ENCODE measurements at places on chromosomes 12 and 14.

GRCh38 chr12:116547955-116548501 is 11.2 kb upstream of the MAP1LC3B2 start:
- DNase-seq, result peak; percentile 88

- no peak for DNase-seq
Measured at GRCh38 chr12:56154246-56154771, 1.9 kb downstream of the MYL6B start.

DNA sequence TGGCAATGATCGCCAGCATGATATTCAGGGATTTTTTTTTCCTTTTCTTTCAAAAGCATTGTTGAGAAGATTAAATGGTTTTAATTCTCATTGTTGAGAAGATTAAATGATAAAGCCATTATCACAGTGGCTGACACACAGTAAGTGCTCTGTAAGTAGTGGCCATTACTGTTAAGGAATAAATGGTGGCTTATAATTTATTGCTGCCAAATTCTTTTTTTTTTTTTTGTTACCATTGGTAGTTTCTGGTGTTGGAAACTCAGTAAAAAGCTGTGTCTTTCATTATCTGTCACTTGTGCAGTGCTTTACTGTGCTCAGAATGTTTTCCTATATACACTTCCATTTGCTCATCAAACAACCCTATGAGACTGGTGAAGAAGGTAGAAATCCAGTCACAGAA is 15.3 kb downstream of the YAF2 start:
- DNase-seq, result no peak

GRCh38 chr12:32486158-32486557 is 86.8 kb downstream of the FGD4 start:
- DNase-seq, result no peak

- DNase-seq, result peak; percentile 69
Measured at GRCh38 chr12:5586201-5586600, 154.3 kb downstream of the NTF3 start.

DNA sequence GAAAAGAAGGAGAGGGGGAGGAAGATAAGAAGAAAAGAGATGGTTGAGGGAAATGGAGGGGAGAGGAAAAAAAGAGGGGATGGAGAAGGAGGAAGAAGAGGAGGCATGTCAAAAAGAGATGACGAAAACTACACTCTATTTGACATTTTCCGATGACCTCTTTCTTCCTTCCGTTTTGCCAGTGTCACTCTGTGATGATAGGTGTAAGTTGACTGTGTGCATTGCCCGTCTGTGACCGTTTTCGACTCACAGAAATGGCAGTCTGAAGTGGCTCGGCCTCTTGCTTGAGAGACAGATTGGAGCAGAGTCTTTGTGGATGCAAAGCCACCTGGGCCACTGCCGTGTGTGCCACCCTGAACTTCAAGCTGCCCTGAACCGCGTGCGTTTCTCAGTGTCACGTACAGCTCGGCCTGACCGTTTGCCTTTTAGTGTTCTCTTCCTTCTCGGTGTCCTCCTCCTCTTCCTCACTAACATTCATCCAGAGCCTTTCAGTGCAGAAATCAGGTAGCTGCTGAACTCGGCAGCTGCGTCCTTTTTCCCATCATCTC is 32.7 kb downstream of the ELK3 start:
- no peak for DNase-seq

DNA sequence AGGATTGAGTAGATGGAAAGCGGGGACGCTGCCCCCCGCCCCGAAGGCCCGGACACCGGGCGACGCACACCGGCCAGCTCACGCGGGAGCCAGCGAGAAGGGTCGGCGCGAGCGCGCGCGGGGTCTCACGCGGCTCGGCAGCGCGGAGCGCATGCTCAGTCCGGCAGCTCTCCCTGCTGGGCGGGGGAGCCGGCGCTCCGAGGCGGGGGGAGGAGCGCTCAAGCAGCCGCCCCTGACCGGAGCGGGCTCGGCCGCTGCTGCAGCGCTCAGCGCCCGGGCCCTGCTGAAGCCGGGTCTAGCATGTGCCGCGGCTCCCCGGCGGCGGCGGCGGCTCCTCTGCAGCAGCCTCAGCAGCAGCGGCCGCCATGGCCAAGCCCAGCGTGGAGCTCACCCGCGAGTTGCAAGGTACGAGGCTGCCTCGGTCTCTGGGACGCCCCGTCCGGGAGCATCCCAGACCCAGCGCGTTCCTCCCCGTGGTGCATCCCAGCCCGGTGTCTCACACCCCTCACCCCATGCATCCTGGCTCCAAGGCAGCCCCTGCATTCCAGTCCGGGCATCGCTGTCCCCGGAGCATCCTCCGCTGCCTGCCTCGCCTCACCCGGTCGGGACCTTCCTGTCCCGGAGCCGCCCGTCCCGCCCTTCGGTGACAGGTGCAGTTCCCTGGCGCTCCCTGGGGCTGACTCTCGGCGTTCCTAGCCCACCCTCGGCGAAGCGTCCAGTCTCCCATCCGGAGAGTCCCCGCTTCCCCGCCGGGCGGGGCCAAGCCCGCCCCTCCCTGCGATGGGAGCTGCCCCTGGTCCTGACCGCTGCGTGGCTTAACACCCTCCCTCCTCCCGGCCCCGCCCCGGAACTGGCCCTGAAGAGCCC is at the start of gene CARMIL3:
TSS of gene CARMIL3 (plus strand) at position 221 of the 867 bp plus-strand sequence. CDS start at position 366, 145 bp downstream.
- peak; percentile 51 for DNase-seq

GRCh38 chr12:54221402-54221984 is 32.7 kb upstream of the SMUG1 start:
- no peak for DNase-seq

GRCh38 chr12:79997096-79997791 is 62.3 kb upstream of the PPP1R12A start:
- DNase-seq, result peak; percentile 32

DNA sequence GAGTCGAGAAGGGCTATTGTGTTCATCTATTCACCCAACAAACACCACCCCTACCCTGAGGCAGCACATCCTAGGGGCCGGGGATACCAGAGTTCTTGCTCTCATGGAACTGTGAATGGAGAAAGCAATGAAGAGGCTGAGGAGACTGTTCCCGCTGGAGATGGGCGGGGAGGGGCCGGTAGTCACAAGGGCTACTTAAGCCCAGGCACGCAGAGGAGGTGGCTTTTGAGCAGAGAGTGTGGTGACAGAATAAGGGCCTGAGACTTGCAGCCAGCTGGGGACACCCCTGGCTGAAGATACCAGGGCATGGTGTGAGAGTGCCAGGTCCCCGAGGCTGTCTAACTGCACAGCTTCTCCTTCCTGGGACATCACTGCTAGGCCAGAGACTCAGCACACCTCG is 114.1 kb upstream of the EVL start:
- no peak for DNase-seq

DNA sequence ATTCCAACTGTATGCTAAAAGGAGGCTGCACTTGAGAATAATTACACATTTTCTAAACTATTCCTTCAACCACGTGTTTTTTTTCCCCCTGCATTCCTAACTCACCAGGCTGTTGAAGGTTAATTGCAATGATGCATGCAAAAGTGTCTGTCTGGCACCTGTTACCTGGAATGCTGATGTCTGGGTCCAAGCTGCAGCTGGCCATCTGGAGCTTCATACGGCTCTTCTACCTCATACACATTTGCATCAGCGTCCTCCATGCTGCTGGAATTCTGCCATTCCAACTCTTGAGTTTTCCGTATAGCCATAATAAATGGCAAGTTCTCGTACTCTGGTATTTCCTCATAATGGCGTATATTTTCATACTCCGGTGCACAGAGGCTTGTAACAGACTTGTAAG is 8.6 kb downstream of the FGD6 start:
- DNase-seq, result no peak

DNA sequence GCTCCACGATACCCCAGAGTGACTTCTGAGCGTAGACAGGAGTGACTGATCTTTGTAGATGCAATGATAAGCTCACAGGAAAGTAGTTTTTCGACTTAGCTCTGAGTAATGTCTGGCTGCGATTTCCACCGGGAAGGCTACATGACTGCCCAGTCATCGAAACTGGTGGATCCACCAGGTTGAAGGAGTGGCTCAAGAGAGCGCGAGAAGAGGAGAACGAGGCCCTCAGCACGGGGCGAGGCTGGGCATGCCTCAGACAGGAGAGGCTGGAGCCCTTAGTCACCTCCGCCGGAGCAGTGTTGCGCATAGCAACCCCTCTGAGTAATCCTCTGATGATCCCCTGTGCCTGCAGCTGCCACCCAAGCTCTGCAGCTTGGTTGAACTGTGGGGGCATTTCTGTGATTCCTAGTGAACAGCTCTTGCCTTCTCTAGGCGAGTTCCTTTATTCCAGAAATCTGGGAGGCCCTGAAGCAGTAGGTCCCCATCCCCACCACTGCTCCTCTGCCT is 25.6 kb downstream of the ELK3 start:
- DNase-seq, result peak; percentile 94

DNA sequence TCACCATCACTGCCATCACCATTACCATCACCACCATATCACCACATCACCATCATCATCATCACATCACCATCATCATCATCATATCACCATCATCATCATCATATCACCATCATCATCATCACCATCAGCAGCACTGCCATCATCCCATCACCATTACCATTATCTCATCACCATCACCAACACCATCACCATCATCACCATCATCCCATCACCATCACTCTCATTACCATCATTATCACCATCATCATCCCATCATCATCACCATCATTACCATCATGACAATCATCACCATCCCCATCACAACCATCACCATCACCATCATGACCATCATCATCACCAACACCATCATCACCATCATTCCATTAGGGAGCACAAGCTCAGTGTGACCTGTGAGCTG is 318.0 kb downstream of the ADGRD1 start:
- no peak for DNase-seq

GRCh38 chr12:105461271-105461943 is 130.9 kb downstream of the C12orf75 start:
- DNase-seq, result no peak

- no peak for DNase-seq
Measured at GRCh38 chr14:89258728-89259273, 158.2 kb downstream of the FOXN3 start.

DNA sequence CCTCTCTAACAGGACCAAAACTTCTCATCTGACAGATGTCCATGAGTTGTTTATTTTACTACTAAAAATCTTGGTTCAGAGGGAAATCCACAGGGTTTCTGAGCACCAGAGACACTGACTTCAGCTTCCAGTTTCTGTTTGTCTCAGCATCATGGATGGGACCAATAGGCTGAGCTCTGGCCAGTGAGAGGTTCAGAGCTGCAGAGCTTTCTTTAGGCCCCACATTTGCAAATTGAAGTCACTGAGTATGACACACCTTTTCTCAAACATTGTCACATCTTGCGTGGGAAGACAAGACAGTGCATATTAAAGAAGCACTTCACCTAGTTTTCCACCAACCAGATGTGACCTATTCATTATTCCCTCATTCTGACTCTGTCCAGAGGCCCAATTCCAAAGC is 45.2 kb downstream of the RDH12 start:
- DNase-seq, result no peak

GRCh38 chr12:95600567-95600966 is 49.3 kb upstream of the USP44 start:
- DNase-seq, result no peak

Data from fibroblast of skin of abdomen (primary cell).